ENCODE measurements at places on chromosomes 5 and 9.

DNA sequence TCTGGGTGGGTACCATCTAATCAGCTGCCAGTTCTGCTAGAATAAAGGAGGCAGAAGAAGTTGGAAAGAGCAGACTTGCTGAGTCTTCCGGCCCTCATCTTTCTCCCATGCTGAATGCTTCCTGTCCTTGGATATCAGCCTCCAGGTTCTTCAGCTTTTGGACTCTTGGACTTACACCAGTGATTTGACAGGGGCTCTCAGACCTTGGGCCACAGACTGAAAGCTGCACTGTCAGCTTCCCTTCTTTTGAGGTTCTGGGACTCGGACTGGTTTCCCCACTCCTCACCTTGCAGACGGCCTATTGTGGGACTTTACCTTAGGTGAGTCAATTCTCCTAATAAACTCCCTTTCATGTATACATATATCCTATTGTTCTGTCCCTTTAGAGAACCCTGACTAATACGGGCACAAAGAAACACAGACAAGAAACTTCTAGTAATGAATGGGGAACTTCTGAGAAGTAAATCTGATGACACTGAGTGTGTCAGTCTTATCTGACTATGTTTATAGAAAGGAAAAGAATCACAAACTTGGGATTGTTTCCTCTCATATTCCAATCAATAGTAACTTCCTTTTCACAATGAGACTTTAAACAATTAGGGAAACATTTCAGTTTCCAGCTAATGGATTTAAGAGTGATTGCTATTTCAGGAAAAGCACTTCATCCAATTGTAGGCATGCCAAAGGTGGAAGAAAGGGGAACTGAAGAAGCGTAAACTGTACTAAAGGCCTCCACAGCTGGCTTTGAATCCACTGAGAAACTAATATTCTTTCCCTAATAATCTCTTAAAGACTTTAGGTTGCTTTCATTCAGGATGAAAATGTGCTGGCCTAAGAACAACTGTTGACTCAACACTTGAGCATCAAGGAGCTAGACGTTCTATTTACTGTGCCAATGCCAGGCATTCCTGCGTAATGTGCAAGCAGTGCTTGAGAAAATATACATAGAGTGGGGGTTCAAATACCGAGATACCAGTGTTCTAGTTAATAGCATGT is 127.9 kb upstream of the PTGER4 start:
- DNase-seq, result no peak

GRCh38 chr9:126309427-126310189 is 17.0 kb upstream of the MVB12B start:
- DNase-seq, result no peak

DNA sequence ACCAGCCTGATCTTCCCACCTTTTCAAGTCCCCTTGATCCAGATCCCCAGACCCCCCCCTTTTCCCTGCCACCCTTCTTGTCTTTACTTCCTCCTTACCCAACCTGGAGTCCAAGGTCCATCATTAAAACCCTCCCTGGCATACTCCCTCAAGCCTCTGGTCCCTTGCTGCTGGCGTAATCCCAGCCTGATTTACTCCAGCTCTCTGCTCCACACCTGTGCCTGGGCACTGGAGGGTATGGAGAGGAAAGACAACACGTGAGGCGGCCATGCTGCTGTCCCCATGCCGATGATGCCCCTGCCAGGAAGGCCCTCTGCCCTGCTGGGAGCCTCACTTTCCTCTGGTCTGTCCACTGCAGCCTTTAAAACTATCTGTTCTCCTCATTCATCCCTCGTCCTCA is 5.1 kb downstream of the B4GALT7 start:
- no peak for DNase-seq

- peak; percentile 75 for DNase-seq
Observed at GRCh38 chr5:34915139-34915855, at the start of the genes BRIX1 and RAD1. Gene BRIX1 (plus strand): TSS chr5:34915711. CDS start chr5:34915739, 28 bp downstream. Gene RAD1 (minus strand): TSS chr5:34915504. CDS start chr5:34914892, 612 bp downstream.

All from GM12891 (cell line).